ENCODE measurements at places on chromosomes 4 and X. TPM values are rescaled to one million over a fixed set of nuclear protein-coding genes. Genes with fewer than 3 reads are reported as not detected.

Gene VEGFC
- total RNA-seq, result not detected

Gene DOK7
- not detected for total RNA-seq

Gene CT45A3
- total RNA-seq, result not detected

Gene DDX53
- total RNA-seq, result not detected

Gene ASMT
- 1.9 TPM for total RNA-seq

Gene NOX1
- total RNA-seq, result not detected

Gene IL3RA
- 0.42 TPM for total RNA-seq

All from CD8-positive, alpha-beta memory T cell (primary cell).